ENCODE measurements at places on chromosomes 4 and X.

DNA sequence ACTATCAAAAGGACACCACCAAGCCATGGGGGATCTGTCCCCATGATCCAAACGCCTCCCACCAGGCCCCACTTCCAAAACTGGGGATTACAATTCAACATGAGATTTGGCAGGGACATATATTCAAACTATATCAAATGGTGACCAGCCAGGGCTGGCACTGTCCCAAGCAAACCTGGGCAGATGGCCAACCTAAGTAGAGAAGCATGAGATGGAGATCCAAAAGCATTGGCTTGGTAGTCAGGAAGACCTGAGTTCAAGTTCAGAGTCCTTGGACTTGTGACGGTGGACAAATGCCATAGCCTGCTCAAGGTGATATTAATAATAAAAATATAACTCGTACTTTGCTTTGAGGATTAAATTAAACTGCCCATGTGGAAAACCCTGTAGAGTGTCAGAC, 79.2 kb upstream of the HS3ST1 start:
- DNase-seq = no peak

DNA sequence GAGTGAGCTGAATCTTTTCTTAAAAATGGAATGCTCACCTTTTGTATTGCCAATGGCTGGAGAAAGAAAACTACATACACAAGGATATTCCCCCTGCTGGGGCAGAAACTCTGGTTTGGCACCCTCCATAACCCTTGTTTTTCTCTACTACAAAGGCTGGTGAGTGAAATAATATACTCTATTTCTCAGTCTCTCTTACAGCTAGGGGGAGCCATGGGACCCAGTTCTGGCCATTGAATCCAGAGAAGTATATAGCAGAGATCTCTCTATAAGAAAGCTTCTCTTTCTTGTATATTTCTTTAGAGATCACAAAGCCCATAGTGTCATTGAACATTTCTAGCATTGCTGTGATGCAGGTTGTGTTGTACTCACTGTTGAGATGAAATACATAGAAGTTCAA, 49.8 kb downstream of the SMPX start:
- DNase-seq = no peak

GRCh38 chrX:153405426-153405825, 4.3 kb upstream of the PNMA6E start:
- no peak for DNase-seq

GRCh38 chr4:85747882-85748491, 273.0 kb downstream of the ARHGAP24 start:
- DNase-seq = peak; percentile 48

DNA sequence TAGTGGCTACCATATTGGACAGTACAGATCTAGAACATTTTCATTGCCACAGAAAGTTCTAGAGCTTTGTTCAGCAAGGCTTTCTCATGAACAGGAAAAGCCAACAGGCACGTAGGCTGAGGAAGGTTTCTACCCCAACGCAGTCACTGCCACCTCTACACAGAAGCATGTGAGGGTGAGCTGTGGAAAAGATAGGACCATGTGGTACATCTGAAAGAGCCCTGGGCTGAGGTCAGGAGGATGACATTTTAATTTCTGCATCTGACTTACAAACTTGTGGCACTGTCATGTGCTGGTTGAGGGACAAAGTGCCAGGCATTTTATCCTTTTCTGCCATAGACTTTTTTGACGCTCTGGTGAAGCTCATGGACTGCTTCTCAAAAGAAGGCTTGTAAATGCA, 454.2 kb downstream of the BCOR start:
- no peak for DNase-seq

DNA sequence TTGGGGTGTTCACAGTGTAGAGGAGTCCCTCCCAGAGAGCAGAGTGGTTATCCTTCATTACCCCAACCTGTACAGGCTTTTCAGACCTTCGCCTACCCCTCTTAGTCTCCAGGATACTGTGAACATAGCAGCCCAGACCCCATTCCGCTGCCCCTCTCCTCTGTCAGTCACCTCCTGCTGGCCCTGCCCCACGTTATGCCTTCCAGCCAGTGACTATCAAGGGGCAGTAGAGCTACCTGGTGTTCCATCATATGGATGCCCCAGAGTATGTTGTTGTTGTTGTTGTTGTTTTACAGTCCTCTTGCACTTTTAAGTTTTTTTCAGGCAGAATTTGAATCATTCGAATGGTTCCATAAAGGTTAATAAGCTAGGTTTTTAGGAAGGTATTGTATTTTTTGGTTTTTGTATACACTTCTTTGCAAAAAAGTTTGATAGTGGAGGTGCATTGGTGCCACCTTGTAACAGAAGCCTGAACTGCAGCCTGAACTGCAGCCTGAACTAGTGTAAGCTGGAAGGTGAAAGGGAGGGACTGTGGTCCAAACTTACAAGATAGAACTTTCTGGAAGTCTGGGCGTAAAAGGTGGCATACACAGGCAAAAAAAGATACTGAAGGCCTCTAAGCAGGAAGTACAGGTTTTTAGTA, 101.4 kb upstream of the RAB40AL start:
- no peak for DNase-seq
